ENCODE measurements at places on chromosomes 2 and 18.
A peak's percentile ranks its signal among the peaks of the same experiment; 100 is the strongest.

DNA sequence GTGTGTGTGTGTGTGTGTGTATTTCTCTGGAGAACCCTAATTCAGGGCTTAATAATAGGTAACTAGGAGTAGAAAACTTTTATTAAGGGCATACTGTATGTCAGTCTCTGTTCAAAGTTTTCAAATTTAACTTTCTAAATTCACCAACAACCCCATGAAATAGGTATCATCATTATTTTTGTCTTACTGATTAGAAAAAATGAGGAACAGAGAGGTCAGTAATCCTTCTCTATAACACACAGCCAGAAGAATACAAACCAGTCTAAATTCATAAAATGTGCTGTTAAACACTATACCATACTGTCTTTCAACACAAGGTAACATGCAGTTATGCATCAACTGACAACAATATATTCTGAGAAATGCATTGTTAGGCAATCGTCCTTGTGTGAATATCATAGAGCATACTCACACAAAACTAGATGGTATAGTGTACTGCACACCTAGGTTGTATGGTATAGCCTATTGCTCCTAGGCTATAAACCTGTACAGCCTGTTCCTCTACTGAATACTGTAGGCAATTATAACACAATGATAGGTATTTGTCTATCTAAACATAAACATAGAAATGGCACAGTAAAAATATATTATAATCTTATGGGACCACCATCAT is 143.1 kb downstream of the PTH2R start:
- DNase-seq: no peak

DNA sequence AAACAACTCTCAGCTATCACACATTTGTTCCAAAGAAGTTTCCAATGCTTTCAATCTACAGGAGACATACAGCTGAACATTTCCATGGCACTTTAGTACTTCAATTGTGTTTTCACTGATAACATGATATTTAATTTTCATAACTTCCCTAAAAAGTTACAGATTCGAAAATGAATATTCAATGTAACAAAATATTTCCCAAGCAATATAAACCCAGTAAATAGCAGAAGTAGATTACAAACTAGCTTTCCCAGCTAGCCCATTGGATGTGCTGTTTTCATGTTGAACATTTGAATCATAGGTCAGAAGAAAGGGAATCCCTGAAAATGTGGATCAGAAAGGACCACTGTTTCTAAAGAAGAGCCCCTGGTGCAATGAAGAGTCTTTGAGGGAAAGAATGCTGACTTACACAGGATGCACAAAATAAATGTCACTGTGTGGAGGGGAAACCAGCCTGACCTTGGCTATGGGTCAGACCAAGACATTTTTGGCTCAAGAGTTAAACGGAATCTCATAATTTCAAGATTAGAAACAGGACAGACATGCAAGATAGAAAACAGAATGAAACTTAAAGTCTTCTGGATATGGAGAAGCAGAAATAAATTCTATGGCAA is 22.5 kb downstream of the CYTIP start:
- no peak for DNase-seq

DNA sequence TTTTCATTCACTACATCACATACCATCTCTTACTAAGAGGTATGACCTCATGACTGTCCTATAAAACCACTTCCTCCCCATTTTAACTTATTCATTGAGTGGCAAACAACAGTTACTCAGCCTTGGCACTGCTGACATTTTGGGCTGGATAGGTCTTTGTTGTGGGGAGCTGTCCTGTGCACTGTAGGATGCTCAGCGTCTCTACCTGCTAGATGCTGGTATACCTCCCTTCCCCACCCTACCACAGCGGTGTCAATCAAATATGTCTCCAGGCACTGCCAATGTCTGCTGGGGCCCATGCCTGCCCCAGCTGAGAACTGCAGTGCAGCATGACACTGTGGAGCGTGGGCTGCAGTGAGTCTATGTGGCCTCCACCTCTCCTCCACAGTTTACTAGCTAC is 76.3 kb upstream of the MGAT4A start:
- DNase-seq: no peak

DNA sequence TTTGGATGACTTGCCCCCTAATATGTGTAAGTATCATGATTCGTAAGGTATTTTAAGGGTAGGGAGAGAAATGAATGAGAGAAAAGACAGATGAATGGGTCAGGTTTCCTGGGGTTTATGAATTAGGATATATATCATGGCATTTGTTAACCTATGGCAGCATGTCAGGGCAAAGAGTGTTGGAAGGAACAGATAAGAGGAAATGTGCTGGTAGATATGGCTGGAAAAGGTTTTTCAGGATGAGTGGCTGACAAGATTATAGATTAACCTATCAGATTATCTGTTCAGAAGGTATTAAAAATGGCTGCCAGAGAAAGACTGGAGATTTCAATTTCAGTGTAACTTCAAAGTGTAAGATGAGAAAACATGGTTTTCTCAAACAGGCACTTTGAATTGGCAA is 67.8 kb downstream of the SRBD1 start:
- DNase-seq: peak; percentile 8

GRCh38 chr2:53826587-53827397 is 33.0 kb downstream of the GPR75 start:
- DNase-seq: no peak

DNA sequence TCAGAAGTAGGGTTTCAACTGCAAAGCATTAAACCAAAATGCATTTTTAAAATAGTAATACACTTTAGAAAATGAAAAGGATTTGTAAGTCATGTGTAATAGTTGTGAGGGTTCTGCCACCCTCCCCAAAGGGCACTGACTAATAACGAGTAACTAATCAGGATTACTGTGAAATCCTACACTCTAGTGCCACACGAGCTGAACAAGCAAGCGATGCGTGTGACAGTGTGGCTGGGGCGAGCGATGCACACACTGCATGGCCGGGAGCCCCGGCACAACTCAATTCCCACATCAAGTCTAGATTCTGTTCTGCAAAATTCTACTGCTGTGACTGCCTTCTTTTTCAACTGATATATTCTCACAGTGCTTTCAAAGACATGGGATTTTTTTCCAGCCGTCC is 156.4 kb downstream of the SEPTIN10 start:
- DNase-seq: peak; percentile 61

DNA sequence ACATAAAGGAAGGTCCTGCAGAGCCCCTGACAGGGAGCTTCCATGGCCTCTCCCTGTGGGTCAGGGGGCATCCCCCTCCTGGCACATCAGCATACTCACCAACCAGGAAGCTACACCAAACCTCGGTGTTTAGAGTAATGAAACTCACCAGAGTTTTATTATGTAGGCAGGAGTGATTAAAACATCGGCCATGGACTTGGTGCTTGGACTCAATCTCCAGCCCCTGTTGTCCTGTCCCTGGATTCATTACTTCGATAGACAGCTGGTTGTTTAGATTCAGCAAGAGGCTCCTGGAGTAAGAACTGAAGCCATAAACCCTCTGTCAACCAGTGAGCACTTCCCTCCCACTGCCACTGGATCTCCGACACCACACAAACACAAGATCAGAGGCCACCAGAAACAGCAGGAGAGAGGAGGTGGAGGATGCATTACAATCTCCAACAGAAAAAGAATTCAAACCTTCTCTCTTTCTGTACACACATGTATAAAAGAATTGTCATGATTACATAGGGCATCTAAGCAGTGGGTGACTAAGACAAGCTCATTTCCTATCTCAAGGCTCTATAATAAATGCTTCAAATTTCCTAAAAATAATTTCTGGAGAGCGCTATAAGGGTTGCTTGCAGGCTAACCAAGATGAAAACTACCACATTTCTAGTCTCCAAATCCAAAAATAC is 27.2 kb downstream of the TBC1D8 start:
- no peak for DNase-seq

- DNase-seq: peak; percentile 62
These were observed 664 bp downstream of the CAMKMT start for GRCh38 chr2:44362207-44363015.

- DNase-seq: no peak
These were observed 7.7 kb downstream of the MGAT5 start for GRCh38 chr2:134261398-134262131.

GRCh38 chr2:142825861-142826260 is 51.6 kb upstream of the KYNU start:
- DNase-seq: no peak

DNA sequence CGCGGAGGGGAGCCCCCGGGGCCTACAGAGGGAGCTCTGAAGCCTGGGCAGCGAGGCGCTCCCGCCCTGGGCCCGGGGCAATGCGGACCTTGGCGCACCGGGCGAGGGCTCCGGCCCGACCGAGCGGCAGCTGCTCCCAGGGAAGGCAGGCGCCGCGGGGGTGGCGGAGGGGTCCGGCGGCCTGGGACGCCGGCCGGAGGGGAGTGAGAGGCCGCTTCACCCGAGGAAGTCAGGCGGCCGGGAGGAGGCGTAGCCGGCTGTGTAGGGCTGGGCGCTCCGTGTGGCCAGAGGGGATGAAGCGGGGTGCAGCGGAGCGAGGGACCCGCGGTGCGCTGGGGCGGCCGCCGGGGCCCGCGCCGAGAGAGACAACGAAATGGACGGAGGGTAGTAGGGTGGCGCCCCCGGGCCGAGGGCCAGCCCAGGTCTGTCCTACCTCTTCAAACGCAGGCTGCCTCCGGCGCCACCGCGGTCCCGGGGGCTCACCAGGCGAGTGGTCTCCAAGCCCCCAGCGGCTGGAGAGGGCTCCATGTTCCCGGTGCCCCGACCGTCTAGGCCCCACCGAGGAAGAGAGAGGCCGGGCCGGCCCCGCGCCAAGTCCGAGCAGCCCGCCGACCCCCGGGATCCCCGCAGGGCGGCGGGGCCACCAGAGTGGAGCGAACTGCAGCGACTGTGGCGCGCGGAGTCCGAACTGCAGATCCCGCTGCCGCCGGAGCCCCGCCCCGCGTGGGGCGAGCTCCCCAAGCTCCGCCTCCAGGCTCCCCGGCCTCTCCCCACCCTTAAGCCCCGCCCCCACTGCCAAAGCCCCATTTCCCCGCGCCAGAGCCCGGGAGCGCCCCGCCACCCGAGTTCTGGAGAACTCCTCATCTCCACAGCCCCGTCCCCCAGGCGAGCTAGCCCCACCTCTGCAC is at the start of gene SLC30A3:
SLC30A3 (minus strand) TSS at position 669 of the 908 bp plus-strand sequence; CDS start at position 528, 141 bp downstream.
- DNase-seq: peak; percentile 73

GRCh38 chr2:85557130-85557529 is 4.2 kb downstream of the GGCX start:
- no peak for DNase-seq

GRCh38 chr2:207143215-207144172 is 22.3 kb downstream of the KLF7 start:
- peak; percentile 31 for DNase-seq

DNA sequence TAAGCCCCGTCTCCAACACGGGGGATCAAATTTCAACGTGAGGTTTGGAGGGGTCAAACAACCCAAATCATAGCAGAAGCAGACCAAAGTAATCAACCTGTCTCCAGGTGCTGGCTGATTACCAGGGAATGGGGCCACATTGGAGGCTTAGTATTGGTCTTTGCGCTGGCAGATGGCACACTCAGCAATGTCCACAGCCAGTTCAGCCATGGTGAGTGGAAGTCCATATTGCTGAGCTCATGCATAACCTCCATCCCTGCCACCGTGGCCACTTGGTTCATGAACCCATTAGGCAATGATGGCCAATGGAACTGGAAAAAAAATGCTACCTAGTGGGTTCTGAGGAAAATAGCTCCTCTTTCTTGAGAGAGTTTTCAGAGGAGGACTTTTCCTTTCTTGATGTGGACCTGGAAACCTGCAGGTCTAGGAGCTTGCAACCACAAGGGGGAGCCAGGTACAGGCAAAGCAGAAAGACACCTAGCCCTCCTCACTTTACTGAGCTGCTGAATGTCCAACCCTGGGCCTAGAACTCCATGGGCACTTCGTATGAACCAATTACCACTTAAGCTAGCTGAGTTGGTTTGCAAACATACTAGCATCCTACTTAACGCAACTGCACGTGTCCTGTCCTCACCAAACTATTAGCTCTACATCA is 128.0 kb upstream of the GYPC start:
- peak; percentile 78 for DNase-seq

DNA sequence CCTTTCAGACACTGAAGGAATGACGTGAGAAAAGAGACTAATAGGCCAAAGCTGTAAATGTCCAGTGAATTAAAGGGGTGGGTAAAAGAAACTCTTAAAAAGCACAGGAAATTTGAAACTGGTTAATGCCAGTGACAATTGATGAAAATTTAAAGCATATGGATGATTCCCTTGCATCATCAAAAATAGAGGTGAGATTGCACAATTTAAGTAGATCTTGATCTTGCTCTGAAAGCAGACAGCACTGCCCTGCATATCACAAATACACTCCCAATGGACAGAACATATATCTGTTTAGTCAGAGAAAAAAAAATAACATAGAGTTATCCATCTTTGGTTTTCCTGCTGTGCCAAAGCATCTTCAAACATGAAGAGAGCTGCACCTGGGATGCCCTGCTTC is 86.7 kb upstream of the UBE2E3 start:
- DNase-seq: no peak

GRCh38 chr18:8654503-8655451 is 45.5 kb downstream of the RAB12 start:
- peak; percentile 50 for DNase-seq

DNA sequence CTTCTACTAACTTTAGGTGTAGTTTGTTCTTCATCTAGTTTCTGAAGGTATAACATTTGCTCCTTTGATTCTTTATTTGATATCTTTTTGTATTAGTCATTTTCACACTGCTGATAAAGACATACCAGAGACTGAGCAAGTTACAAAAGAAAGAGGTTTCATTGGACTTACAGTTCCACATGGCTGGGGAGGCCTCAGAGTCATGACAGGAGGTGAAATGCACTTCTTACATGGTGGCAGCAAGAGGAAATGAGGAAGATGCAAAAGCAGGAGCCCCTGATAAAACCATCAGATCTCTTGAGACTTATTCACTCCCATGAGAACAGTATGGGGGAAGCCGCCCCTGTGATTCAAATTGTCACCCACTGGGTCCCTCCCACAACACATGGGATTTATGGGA is 544.4 kb upstream of the DSEL start:
- DNase-seq: no peak

DNA sequence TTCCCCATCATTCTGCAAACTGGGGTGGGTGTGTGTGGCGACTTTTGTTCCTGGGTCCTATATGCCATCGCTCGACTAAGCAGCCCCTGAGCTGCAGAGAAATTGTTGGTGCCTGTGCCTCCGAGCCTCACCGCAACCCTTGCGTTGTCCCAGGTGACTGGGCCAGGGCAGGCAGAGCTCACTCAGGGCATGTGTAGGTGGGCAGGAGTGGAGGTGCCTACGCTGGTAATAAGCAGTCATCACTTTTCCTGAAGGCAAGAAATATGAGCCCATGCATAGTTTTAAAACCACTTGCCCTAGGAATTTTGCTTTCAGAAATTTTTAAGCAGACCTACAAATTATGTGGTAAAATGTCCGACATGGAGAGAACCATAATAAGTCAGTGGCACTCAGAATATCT is 197.8 kb downstream of the SMAD7 start:
- DNase-seq: no peak

- DNase-seq: peak; percentile 27
These were observed 152.3 kb downstream of the MYO5B start for GRCh38 chr18:50042611-50043010.

DNA sequence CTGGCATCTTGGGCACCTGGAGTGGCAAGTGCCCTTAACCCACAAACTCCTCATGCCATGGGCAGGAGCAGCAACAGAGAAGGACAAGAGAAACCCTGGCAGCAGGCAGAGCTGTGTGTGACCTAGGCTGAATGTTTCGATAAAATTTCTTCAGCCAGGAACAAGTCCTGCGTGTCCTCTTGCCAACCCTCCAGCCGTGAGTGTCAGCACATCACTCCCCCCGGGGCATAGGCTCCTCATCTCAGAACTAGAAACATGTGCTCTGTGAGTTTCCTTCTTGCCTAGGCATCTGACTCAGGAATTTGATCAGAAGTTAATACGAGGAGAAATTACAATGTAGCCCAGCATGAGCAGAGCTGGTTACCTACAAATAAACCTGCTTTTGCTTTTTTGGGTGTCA is 2.2 kb downstream of the ABCG8 start:
- no peak for DNase-seq

- DNase-seq: no peak
These were observed 16.6 kb downstream of the TSPYL6 start for GRCh38 chr2:54239427-54239826.
